ENCODE measurements at places on chromosomes 2 and 18.

GRCh38 chr2:176121190-176122051, 1.1 kb upstream of the HOXD9 start:
- no peak for DNase-seq

- no peak for DNase-seq
Measured at GRCh38 chr2:46704041-46704440, 211.6 kb downstream of the MCFD2 start.

- no peak for DNase-seq
Measured at GRCh38 chr18:1019191-1019590, 114.5 kb downstream of the ADCYAP1 start.

- DNase-seq, result no peak
Measured at GRCh38 chr2:161265874-161266273, 42.4 kb upstream of the PSMD14 start.

GRCh38 chr2:105734762-105735538, 9.8 kb upstream of the NCK2 start:
- DNase-seq, result no peak

GRCh38 chr2:149205143-149205542, 125.2 kb upstream of the LYPD6 start:
- DNase-seq, result no peak

- DNase-seq, result peak; percentile 52
Measured at GRCh38 chr2:46909771-46910419, 5.7 kb downstream of the MCFD2 start.

GRCh38 chr2:162219426-162219825, 23.8 kb downstream of the FAP start:
- DNase-seq, result no peak

- peak; percentile 20 for DNase-seq
Measured at GRCh38 chr2:98569197-98569793, 39.0 kb downstream of the COA5 start.

GRCh38 chr2:176192351-176192750, 3.9 kb downstream of the HOXD1 start:
- DNase-seq, result no peak

GRCh38 chr18:47847635-47848034, 82.8 kb downstream of the SMAD2 start:
- DNase-seq, result no peak

DNA sequence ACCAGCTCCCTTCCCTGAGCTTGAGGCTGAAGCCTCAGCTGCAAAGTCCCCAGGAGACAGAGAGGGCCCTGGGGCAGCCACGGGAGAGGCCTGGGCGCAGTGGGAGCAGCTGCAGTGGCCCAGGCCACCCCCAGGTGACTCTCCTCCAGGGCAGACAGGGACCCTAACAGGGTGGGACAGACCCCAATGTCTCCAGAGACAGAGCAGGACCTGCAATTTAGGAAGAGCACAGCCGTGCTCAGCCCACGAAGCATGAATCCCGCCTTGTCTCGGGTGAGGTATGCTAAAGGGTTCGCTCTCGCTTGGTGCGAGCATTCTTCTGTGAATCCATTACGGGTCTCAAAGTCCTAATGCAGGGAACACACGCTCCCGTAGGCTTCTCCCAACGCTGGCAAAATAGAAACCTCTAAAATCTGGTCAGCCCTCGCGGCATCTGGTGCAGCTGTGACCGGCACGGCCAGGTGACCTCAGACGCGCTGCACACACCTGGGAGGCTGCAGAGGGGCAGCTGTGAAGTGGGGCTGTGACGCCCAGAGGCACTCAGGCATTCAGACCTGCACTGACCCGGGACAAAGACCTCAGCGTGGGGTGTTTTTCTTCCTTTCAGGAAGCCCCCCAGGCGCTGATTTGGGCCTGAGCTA, 12.6 kb downstream of the MBP start:
- DNase-seq, result no peak

DNA sequence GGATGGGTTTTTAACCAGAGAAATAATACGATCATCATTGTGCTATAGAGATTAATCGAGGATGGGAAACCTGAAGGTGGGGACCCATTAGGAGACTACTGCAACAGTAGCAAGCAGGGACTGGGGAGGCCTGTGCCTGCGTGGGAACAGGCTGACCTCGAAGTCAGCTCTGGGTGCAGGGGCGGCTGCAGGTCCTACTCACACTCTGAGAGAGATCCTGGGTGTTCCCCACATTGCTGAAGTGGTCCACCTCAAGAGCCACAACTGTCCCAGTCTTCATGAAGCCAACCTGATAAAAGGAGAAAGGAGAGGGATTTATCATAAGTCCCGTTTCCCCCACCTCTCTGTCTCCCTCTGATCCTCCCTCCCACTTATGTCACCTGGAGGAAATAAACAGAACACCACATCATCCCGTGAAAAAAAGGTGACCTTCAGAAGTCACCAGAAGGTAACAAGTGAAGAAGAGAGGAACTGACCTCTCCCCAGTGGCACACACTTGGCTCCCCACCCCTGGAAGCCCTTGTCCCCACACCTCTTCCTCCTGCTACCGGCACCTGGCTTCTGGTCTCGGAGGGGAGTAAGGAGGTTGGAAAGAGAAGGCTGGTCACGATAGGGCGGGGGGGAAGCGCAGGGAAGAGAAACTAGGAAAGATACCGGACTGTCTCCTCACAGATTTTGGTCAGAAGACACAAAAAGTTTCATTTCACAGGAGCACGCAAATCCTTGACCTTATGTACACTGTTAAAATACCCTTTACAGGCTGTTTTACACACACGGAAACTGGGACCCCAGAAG, 50.4 kb downstream of the XDH start:
- DNase-seq, result no peak

DNA sequence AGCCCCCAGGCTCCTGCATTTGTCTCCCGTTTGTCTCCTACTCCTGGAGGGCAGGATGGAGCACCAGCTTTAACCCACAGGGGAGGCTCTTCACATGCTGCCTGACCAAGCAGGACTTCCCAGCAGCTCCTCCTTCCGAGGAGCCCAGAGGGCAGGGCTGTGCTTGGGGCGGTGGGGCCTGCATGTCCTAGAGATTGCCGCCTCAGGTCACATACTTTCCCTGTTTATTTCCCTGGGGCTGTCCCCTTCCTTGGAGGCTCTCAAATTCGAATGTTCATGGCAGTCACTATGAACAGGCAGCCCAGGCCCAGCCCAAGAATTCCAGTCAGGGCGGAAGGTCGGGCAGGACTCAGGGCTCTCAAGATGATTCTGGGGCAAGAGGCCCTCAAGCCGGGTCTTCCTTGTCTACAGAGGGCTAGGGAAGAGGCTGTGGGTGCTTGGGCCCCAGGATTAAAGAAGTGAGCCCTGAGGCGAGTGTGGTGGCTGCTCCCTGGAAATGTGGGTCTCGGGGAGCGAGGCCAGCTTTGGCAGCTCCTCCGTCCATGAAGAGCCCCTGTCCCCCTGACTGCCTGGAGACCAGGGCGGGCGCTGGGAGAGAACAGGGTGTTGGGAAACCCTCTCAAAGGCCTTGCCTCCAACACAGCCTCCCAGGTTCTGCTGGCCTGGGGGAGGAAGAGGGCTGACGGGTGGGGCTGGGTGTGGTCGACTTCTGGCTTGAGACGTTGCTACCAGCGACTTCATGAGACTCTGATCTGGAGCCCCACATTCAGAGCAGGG, 48.9 kb upstream of the HPCAL1 start:
- no peak for DNase-seq

- no peak for DNase-seq
Measured at GRCh38 chr2:68907232-68907919, 36.2 kb upstream of the BMP10 start.

- DNase-seq, result no peak
Measured at GRCh38 chr2:48620604-48621003, 2.9 kb downstream of the GTF2A1L start.

DNA sequence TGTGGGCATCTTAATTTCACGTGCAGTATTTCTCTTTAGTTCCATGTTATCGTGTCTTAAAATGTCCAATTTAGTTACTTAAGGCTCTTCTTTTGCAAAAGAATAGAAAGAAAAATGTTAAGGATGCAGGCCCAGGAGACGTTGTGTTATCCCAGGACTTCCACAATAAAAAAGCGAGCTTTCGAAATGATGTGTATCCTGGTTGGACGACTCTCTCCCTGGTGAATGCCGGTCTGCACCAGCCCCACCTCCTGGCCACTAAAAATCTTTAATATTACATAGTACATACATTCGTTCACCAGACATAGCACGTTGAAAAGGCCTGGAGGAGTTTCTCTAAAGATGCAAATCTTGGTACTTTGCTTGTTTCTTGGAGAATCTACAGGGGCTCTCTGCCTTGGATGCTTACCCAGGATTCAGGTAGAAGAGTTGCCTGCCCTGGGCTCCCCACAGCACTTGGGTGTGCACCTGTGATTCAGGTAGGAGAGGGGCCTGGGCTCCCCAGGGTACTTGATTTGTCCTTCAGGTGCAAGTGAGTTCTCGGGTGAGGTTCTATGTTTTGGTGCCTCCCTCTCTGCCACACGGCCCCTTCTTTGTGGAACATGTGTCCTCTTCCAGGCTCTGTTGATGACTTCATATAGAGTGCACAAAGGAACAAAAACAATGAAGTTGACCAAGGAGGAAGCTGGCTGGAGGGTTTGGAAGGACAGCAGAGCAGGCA, 26.6 kb downstream of the TWIST2 start:
- DNase-seq, result no peak

DNA sequence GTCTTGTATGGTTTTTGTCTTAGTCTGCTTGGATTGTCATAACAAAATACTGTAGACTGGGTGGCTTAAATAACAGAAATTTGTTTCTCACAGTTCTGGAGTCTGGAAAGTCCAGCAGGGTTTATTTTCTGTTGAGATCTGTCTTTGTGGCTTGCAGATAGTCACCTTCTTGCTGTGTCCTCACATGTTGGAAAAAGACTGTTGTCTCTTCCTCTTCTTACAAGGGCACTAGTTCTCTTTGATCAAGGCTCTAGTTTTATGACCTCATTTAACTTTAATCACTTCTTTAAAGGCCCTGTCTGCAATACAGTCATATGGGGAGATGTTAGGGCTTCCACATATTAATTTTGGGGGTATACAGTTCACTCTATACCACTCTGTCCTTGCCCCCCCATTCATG, 56.5 kb downstream of the NBEAL1 start:
- no peak for DNase-seq

Data from GM18507 (cell line).